ENCODE measurements at places on chromosomes 2 and 18.

DNA sequence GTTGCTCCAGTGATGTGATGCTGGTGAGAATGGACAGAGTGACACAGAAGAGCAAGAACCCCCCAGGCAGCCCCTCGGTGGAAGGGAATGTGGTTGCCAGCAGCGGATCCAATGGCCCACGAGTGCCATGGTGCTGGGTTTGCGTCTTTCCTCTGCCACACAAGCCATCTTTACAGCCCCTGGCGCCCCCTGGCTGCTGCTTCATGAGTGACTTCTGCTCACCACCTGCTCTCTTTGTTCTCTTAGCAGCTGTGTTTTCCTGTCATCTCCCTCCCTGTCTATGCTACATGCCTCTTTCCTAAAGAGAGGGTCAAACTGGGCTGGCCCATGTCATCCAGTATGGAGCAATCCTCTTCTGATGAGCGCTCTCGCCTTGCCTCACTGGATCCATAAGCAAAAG is 300.0 kb upstream of the SMIM21 start:
- DNase-seq = no peak

GRCh38 chr2:96145036-96145847 is at the start of gene DUSP2:
TSS of gene DUSP2 (minus strand) at chr2:96145440. CDS start at chr2:96145354, 86 bp downstream.
- peak; percentile 19 for DNase-seq

DNA sequence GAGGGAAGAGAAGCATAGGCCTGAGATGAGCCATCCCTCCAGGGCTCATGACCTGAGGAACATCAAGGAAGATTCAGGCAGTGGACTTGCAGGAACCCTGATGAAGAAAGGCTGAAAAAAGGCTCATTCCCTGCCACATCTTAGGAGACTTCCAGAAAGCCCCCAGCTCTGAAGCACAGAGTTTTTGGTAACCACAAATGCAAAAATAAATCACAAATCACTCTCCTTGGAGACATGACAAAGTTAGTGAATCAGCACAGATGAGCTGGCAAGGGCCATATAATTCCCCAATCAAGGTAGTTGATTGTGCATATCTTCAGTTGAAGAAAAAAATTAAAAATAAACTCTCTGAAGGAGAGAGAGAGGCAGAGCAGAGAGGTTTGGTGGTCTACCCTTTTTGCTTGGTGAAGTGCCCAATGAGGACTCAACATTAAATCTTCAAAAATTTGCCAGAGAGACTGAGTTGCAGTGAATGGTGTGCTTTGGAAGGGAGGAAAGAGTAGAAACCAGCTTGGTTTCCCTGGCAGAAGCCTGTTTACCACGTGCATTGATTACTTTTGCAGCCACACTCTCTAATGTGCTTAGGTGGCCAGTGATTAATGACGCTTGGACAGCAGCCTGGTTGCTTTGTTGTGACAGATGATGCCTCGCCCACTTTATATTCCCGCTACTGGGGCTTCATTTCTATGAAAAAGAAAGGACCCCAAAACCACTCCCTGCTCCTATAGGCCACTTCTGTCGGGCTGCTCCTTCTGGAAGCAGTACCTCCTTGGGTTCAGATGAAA is 257.4 kb upstream of the SLC14A2 start:
- DNase-seq = no peak

- no peak for DNase-seq
Measured at GRCh38 chr2:150679456-150680120, 192.1 kb upstream of the RND3 start.

All from bone marrow (tissue), 2 donors.